Activated naive CD4-positive, alpha-beta T cell treated with anti-CD3 and anti-CD28 coated beads for 36 hours (primary cell): ENCODE measurements at places on chromosomes 1 and 21. TPM values are rescaled to one million over a fixed set of nuclear protein-coding genes. Genes with fewer than 3 reads are reported as not detected.

TAL1 gene
- total RNA-seq = not detected

KIF17 gene
- total RNA-seq = not detected

TTLL7 gene
- not detected for total RNA-seq

DCST1 gene
- not detected for total RNA-seq

PANK4 gene
- total RNA-seq = 51.4 TPM

OR10T2 gene
- not detected for total RNA-seq

DMBX1 gene
- total RNA-seq = not detected

PCSK9 gene
- not detected for total RNA-seq

COL11A1 gene
- total RNA-seq = not detected

CYP4B1 gene
- total RNA-seq = not detected

NKAIN1 gene
- not detected for total RNA-seq

RPTN gene
- not detected for total RNA-seq

PLA2G2D gene
- 0.19 TPM for total RNA-seq

S100A9 gene
- total RNA-seq = 1.7 TPM

HJV gene
- not detected for total RNA-seq

SON gene
- 273 TPM for total RNA-seq

MYBPH gene
- total RNA-seq = not detected

KAZN gene
- total RNA-seq = 0.59 TPM

OR14K1 gene
- not detected for total RNA-seq

TP73 gene
- 0.43 TPM for total RNA-seq

KRTAP11-1 gene
- total RNA-seq = not detected

PCP4 gene
- total RNA-seq = not detected

ANGPTL7 gene
- total RNA-seq = not detected

CR1 gene
- not detected for total RNA-seq

C1orf185 gene
- total RNA-seq = not detected

LMX1A gene
- not detected for total RNA-seq

PDZK1IP1 gene
- total RNA-seq = not detected

TPTE gene
- not detected for total RNA-seq

PTGFR gene
- not detected for total RNA-seq

RNF186 gene
- not detected for total RNA-seq

SPRR2E gene
- total RNA-seq = not detected

SERPINC1 gene
- total RNA-seq = not detected

EPS8L3 gene
- not detected for total RNA-seq

YBX1 gene
- 1,887 TPM for total RNA-seq
